ENCODE measurements at places on chromosomes 2 and 18.

DNA sequence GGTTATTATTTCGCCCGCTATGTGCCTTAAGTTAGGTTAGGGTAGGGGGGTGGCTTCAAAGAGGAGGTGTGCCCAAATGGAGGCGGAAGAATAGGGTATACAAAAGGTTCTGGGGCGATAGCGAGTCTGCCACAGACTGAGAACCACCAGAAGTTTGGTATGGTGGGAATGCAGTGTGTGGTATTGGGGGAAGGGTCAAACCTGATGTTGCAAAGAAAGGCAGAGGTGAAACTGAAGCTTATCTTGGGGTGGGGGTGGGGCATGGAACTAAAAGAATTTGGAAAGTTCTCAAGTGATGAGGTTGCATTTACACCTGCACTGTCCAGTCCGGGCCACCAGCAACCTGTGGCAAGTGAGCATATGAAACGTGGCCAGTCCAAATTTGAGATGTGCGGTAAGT is 11.8 kb upstream of the CCBE1 start:
- DNase-seq = no peak

DNA sequence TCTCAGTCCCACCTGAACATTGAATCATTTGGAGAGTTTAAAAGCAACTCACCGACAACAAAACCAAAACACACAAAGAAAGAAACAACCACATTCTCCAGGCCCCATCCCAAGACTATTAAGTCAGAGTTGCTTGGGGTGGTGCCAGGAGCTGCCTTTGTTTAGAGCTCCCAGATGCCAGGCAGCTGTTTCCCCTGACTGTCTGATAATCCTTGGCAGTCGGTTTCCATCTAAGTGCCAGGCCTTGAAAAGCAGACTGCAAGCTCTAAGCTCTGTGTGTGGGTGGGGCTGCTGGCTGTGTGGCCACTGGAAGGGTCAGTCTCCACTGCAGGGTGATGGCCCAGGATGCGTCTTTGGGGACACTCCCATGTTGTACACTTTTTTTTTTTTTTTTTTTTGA is 255.3 kb upstream of the AGAP1 start:
- no peak for DNase-seq

DNA sequence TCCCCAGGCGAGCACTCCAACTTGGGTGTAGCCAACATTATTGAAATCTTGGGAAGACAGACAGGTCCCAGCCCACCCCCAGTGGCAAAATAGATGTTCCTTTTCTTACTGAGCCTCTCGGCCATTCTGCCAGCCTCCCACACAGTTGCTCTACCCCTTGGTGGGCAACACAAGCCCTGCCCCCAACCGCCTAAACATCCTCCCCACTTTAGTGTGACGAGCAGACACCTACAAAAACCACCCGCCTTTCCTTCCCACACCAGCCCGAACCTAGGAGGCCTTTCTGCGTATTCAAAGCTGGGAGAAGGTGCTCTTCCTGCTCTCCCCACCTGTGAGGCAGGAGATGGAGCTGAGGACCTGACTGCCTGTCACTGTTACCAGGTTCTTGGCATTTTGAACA is 58.6 kb upstream of the CAB39 start:
- DNase-seq = no peak

GRCh38 chr18:25724121-25724520 is 366.3 kb downstream of the SS18 start:
- DNase-seq = no peak

GRCh38 chr2:118936306-118936705 is 5.7 kb upstream of the MARCO start:
- no peak for DNase-seq

DNA sequence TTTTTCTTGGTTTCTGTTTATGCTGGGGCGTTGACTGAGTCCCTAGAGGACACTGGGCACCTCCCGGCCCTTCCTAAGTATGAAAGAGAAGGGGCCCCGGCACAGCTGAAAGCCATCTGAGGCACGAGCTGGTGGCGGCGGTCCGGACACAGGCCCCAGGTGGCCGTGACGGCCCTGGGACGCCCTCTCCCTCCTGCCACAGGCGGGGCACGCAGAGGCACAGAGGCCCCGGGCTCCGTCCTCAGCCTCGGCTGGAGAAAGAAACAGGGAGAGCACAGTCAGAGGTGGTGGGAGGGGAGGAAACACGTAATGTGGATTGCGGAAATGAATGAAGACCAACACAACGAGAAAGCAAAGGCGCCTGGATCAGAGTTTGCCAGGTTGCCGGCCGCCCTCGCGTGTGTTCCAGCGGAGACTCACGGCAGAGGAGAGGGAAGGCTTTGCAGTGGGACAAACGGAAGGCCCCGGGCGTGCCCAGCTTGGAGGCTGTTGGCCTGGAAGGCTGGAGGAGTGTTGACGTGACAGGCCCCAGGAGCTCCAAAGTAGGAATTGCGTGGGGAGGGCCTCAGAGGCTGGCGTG is 119.1 kb downstream of the PTGR3 start:
- no peak for DNase-seq

DNA sequence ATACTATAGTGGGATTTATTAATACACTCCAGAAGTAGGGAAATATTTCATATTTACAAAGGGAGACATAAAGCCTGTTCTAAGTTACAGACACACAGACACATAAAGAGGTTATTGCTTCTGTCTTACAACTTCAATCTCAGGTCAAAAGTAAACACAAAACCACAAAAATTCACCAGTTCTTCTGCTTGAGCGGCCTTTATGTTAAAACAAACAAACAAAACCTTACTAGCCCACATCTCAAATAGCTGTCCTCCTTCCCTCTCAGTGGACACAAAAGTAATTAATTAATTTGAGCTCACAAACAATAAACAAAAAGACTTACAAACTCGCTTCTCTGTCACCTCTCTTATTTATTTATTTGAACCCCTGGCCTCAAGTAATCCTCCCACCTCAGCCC is 1.5 kb upstream of the ASNSD1 start:
- no peak for DNase-seq

GRCh38 chr2:391696-392095 is 103.8 kb upstream of the ALKAL2 start:
- no peak for DNase-seq

DNA sequence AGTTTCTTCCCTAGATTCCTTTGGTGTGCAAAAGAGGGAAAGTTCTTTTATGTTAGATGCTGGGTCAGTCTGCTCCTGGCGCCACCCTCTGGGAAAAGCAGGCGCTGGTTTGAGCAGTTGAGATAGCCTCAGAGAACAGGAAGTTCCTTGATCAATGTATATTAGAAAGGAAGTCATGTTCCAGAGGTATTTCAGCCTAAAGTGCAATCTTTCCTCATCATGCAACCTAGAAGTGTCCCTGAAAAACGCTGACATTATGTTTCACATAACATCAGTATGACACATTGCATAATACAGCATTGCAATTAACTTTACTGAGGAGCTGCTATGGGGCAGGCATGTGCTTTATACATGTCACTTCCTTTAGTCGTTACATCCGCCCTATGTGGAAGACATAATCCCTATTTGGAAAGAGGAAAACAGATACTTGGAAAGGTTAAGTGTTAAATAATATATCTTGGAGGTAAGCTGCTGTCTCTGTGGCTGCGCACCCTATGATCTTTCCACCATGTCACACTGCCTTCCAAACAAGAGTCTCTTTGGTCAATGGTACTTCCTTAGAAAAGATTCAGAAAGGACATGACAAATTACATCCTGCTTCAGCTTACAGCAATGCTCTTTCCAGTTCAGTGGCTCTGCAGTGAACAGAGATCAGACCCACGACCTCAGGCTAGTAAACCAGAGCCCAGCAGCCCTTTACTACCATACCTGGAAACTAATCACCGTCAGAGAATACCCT is 369.7 kb downstream of the RAD51AP2 start:
- DNase-seq = no peak

DNA sequence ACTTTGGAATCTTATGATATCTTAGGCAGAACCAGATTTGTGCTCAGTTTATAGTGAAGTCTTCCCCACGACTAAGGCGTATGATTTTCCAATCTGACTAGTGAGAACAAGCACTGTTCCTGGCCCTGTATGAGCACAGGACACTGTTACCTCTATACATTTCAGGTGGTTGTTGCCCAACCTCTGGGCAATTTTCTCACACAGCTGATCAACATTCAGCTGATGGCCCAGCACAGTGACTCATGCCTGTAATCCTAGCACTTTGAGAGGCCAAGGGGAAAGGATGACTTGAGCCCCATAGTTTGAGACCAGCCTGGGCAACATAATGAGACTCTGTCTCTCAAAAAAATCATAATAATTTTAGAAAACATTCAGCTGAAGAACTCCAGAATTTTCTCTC is 119.5 kb downstream of the ASXL3 start:
- no peak for DNase-seq

GRCh38 chr2:19916385-19916950 is 14.7 kb upstream of the TTC32 start:
- DNase-seq = no peak

- no peak for DNase-seq
These were observed 686.5 kb downstream of the EPHA4 start for GRCh38 chr2:220885593-220885992.

- no peak for DNase-seq
These were observed 181.2 kb upstream of the FSHR start for GRCh38 chr2:49335546-49335945.

- DNase-seq = no peak
These were observed 901 bp downstream of the SPOPL start for GRCh38 chr2:138502255-138503086.

DNA sequence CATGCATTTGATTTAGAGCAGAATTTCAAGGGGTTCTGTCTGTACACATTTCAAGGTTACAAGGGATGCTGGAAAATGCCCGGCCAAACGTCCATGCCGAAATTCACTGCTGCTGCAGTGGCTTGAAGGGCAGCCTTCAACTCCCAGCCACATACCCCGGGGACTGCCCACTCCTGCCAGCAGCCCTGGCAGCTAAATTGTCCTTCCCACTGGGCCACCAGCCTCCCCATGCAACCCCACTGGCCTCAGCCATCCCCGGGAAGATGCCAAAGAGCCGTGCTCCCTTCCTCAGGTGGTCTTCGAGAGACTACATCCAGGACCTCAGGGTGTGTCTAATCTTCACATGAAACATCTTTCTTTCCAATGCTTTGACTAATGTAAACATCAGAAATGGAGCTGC is 478.7 kb upstream of the MYT1L start:
- DNase-seq = no peak

- DNase-seq = no peak
These were observed 296.7 kb downstream of the LPIN1 start for GRCh38 chr2:12043131-12043530.

DNA sequence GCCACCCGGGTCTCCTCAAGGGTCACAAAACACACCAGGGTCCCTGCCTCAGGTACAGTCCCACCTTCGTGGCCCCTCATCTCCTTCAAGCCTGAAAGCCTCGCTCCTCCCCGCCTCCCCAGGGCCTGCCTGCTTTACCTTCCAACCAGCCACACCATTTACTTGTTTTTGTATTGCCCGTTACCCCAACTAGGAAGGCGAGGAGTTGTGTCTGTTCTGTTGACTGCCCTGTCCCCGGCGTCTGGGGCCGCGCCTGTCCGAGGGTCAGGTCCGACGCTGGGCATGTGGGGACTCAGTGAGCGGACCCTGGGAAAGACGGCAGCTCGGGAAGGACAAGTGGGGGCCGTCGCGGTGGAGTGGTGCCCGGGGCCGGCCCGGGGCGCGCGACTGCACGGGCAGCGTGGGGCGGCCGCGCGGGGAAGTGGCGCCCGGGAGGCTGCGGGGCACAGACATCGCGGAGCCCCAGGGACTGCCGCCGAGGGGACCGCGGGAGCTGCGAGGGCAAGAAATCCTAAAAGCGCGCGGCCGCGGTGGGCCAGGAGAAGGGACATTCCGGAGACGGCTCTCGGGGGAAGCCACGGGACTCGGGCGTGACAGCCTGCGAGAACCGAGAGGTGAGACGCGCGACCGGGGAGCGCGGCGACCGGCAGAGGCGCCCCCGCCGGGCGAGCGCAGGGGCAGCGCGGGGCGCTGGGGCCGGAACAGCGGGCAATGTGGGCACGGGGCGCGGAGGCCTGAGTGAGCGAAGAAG is 797 bp upstream of the GRHL1 start:
- no peak for DNase-seq

- DNase-seq = no peak
These were observed 12.9 kb upstream of the SIX3 start for GRCh38 chr2:44928483-44929158.

DNA sequence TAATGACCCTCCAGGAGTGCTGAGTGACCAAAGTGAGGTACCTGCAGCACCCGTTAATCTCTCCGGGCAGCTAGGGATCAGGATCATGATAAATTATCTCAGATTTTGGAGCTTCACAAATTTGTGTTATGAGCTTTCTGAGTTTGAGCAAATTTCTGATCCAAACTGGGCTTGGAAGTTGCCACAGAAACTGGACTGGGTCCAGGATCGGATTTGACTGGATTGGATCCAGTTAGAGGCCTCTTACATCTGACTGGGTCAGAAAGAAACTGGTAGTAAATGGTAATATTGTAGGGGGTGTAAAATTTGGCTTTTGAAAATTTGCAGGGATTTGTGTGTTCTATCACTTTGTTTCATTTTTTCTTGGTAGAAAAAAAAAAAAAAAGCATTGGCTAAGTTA is 19.7 kb upstream of the CAPN13 start:
- no peak for DNase-seq

GRCh38 chr2:121161272-121161671 is 123.7 kb downstream of the TFCP2L1 start:
- DNase-seq = no peak

DNA sequence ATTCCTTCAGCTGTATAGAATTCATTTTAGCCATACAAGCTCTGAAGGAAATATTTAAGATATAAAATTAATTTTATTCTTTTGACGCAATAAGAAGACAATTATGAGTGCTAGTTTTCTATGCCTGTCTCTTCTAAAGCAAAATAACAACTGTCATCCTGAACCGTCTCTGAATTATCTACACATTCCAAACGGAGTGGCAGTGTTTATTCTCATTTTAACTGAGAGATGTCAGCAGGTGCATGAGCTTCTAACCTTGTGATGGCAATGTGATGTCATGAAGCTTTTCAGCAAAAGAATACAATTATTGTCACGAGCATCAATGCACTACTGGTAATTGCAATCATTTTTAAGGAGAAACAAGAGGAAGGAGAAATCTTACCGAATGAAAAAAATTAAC is 274.8 kb downstream of the SPAG16 start:
- no peak for DNase-seq

GRCh38 chr2:96692094-96692971 is 47.5 kb downstream of the LMAN2L start:
- DNase-seq = no peak

GRCh38 chr2:141710589-141711239 is 420.1 kb downstream of the LRP1B start:
- no peak for DNase-seq

GRCh38 chr2:56185582-56186046 is 1.8 kb downstream of the CCDC85A start:
- no peak for DNase-seq

Data from stimulated activated CD8-positive, alpha-beta memory T cell treated with anti-CD3 and anti-CD28 coated beads, Interleukin-7, amount 100 ng/mL, for 48 hours (primary cell).